Right renal pelvis (tissue), 4 donors: ENCODE measurements at places on chromosomes 2 and 18. TPM values are rescaled to one million over a fixed set of nuclear protein-coding genes. Genes with fewer than 3 reads are reported as not detected.

GRCh38 chr2:10764096-10764785 lies 42.8 kb downstream of the ATP6V1C2 start:
- DNase-seq, result no peak

GRCh38 chr2:3219536-3219935 lies 158.1 kb downstream of the EIPR1 start:
- no peak for DNase-seq

DNA sequence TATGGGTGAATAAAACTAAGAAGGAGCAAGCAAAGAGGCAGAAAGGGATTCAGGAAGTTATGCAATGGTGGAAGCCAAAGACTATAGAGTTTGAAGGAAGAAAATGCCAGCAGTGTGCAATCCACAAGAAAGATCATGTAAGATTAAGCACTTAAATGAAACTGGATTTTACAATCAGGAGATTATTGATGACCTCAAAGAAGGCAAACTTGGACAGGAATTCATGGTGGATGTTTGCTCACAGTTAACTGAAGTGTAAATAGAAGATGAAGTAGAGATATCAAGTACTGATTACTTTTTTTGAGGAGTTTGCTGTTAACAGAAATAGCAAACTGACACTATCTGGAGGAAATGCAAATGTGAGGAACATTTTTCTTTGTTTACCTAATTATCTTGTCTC lies 308.9 kb downstream of the RND3 start:
- no peak for DNase-seq

GRCh38 chr2:149063177-149063576 lies 24.7 kb downstream of the LYPD6B start:
- DNase-seq, result no peak

- DNase-seq, result no peak
These were observed 25.2 kb downstream of the FBXO36 start for GRCh38 chr2:229947544-229947943.

- DNase-seq, result no peak
These were observed 264.5 kb downstream of the BCL2 start for GRCh38 chr18:63054901-63055584.

Gene MRPL19
- polyA plus RNA-seq, result 88.6 TPM
